Stimulated activated CD4-positive, alpha-beta T cell treated with anti-CD3 and anti-CD28 coated beads, Interleukin-1b, Interleukin-23, amount 100 ng/mL, for 1 hour (primary cell): ENCODE measurements at places on chromosomes 13 and 19.

DNA sequence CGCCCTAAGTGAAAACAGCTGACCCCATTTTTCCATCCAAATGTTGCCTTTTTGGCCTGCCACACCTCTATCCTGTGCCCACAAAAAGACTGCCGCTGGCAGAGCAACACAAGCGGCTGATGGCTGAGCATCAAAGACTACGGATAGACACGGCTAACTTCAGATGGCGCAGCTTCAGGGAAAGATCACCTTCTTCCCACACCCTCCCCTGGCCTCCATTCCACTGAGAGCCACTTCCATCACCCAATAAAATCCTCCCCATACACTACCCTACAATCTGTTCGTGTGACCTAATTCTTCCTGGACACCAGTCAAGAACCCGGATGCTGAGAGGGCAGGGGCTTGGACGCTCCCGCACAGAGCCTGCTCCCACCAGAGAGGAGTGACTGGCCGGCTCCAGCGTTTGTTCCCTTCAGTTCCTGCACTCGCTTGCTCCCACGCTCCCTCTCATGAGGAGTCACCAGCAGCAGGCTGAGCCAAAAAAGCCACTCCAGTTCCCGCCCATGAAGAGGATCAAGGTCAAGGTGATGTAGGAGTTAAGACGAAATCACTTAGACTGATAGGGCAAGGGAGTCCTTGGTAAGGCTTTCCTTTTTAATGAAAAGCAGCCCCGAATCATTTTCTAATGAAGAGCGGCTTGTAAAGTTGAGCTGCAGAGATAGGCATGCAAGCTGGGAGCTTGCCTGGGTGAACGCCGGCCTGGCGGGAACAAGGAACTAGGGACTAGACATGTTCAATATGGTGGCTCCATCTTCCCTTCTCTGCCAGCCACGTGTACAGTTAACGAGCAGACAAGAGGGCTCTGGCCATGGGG is 35.7 kb downstream of the TSKS start:
- no peak for DNase-seq

DNA sequence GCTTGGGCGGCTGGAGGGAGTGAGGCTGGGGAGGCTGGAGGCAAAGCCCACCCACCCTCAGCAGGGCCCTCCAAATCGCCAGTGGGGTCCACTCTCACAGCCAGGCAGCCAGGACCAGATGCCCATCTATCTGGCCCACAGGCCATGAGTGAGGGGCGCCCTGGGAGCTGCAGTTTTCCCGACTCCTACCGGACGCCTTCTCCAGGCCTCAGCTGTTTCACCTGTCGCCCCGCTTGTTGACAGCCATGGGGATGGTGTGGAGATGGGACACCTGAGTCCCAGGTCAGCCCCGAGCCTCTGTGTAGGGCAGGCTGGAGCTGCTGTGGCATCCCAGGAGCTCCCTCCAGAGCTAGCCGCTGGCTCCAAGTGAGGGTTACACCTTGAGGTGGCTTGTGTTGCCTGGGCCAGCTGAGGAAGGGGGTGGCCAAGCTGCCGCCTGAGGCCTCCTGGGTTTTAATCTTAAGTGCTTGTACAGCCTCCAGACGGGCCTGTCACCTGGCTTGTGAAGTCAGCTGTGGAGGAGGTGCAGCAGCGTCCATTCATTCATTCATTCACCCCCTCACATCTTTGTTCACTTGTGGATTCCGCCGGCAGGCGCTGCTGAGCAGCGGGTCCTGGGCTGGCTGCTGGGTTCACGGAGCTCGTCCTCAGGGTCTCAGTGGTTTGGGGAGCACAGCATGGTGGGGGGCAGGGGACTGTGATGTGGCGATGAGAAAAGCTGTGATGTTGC is 52.0 kb downstream of the COMP start:
- DNase-seq, result no peak

- no peak for DNase-seq
Observed at GRCh38 chr19:3508771-3509535, 2.8 kb downstream of the FZR1 start.

GRCh38 chr13:98284679-98285078 is 107.6 kb upstream of the RNF113B start:
- no peak for DNase-seq

- DNase-seq, result no peak
Observed at GRCh38 chr13:37091835-37092234, 13.6 kb downstream of the CSNK1A1L start.

DNA sequence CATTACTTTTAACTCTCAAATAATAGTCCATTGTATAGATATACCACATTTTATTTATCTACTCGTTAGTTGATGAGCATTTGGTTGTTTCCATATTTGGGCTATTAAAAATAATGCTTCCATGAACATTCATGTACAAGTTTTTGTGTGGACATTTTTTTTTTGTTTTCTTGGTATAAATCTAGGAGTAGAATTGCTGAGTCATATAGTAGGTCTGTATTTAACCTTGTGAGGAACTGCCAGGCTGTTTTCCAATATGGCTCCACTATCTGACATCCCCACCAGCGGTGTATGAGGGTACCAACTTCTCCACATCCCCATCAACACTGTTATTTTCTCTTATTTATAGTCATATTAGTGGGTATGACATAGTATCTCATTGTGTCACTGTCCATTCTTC is 143.1 kb downstream of the RAP2A start:
- DNase-seq, result no peak
